AG04449 (cell line): ENCODE measurements at places on chromosomes 3 and 15.

DNA sequence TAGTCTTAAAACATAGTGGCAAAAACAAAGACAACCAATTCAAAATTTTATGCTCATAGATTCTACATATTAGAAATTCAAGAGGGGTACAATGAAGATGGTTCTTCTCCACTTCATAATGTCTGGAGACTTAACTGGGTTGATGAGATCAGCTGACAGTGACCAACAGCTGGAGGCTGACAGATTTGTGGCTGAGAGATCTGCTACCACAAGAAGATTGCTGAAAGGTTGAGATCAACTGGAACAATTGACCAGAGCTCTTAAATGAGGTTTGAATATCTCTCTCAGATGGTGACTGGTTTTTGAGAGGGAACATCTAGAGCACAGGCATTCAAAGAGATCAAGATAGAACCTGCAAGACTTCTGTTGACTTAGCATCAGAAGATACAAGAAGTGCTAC is 254.1 kb upstream of the ARPP21 start:
- no peak for DNase-seq

DNA sequence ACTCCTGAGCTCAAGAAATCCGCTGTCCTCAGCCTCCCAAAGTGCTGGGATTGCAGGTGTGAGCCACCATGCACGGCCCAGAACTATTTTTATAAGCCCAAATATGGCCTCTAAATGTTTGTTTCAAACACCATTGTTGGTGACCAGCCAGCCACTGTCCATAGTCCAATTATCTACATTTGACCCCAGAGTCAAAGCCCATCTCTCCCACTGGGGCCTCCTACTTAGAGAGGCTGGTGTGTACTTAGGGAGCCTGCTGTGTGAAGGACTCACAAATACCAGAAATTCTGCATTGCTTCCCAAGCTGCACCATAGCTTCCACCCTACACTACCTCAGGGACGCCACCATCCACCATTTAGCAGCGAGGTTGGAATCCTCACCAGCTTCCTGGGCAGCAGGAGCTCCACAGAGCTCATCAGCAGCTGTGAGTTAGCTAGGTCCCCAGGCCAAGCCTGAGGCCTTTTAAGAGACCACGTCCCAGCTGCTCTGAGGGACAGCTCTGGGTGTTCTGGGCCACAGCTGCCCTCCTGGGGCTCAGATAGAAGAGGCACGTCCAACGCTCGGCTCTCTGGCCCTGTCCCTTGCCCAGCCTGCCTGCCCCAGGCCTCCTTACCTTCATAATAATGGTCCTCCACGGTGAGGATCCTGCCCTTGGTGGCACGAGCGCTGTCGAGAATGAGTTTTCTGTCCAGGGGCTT is 29.5 kb downstream of the TKT start:
- no peak for DNase-seq

DNA sequence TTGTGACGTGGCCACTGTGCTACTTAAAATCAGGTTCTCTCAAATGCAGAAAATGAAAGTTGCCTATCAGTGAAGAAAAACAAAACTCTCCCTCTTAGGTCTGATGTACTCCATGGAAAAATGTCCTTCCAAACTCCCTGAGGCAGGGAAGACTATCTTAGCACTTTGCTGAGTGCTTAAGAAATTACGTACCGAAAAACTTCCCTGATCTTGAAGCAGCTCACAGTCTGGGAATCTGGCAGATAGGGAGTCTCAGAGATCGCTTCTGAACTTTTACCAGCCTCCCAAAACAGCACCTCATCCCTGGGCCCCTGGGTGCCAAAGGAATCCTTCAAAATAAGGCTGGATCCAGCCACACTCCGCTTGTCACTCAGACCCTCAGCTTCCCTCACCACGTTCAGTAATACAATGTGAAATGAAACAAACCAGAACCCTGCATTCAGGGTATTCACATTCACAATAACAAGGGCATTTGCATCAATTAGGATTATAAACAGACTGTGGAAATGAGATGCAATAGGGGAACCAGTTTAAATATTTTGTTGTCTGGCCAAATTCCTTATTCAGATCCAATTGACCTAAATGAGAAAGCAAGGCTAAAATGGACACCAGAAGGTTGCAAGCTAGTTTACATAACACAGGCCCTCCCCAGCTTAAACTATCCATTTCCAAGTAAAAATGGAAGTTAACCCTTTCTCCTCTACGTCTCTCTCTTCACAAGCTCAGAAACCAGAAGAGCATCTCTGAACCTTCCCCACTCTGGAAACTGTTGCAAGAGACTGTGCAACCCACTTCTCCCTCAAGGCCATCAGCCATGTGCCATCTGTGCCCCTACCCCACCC is 20.9 kb downstream of the OSBPL10 start:
- no peak for DNase-seq

- no peak for DNase-seq
These were observed 3.5 kb upstream of the MTFMT start for GRCh38 chr15:65032801-65033537.

- no peak for DNase-seq
These were observed 188.5 kb upstream of the PROK2 start for GRCh38 chr3:71973274-71974030.

DNA sequence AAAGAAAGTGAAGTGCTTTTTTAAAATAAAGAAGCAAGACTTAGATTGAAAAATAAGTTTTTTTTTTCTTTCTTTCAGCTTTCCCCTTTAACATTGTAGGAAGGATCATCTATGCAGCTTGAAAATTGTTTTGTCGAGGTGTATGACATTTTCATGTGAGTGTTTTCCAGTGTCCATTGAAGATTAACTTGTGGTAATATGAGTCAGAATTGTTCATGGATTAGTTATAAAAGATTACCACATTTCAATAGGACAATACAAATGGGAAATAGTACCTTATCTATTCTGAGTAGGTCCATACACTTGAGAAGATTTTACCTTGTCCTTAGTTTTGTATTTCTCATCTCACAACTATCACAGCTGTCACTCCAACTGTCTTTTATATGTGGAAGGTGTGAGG is 1234.7 kb downstream of the NSUN3 start:
- no peak for DNase-seq

DNA sequence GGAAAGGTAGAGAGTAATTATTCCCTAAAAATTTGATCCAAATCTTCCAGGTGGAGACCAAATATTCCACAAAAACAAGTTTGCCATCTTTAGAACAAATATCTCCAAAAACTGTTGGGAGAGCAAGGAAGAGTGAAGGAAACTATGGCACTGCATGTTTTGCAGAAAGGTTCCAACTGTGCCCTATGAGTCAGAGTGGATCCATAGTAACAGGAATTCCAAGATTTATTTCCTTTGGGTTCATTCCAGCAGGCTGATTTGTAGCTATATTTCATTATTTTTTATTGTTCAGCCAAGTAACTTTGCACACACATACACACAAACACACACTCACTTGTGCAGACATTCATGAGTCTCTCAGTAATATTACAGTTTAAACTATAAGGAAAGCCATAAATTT is 459.7 kb upstream of the EPHA6 start:
- DNase-seq: no peak

- DNase-seq: no peak
These were observed 71.0 kb downstream of the ATP2B2 start for GRCh38 chr3:10434144-10434937.

DNA sequence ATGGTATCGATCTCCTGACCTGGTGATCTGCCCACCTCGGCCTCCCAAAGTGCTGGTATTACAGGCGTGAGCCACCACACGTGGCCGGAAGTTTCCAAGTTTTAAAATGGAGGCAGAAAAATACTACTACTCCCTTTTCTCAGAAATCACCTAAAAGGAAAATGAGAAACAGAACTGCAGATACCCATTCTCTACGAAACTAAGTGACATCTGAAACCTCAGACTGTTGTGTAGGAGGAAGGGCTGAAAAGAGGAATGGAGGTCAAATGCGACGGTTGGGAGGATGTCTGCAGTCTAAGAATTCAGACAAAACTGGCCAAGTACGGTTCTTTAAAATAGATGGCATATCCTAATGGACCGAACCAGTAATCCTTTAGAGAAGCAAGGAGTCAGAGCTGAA is 24.1 kb downstream of the WDR48 start:
- DNase-seq: no peak
